Glutamatergic neuron (in vitro differentiated cells): ENCODE measurements at places on chromosomes 16 and 17. TPM values are rescaled to one million over a fixed set of nuclear protein-coding genes. Genes with fewer than 3 reads are reported as not detected.

EARS2 gene
- total RNA-seq = 8.3 TPM

WNK4 gene
- 2.7 TPM for total RNA-seq

DNA sequence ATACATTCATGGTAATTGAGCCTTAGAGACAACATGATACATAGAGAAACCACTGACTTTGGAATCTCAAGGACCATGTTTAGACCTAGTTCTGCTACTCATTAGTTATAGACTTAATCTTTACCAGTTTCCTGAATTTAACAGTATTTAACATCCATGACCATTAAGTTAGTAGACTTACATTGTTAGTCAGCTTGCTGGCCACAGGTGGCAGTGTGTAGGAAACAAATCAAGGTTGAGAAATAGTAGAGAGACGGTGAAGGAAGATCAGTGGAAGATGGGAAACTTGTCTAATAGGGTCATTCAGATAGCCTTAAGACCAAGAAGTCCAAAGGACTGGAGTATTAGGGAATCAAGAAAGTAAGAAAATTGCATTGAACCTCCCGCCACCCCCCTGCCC lies 31.0 kb downstream of the OMG start:
- H3K4me3 ChIP-seq = no peak overlapping the region
- H3K27me3 ChIP-seq = peaks cover 2% of the 10 kb centered on the region
- H3K36me3 ChIP-seq = no peaks in the 10 kb centered on the region
- no peak overlapping the region for H3K27ac ChIP-seq
- no peak for DNase-seq
- peaks cover 10% of the 10 kb centered on the region for H3K4me1 ChIP-seq

DNA sequence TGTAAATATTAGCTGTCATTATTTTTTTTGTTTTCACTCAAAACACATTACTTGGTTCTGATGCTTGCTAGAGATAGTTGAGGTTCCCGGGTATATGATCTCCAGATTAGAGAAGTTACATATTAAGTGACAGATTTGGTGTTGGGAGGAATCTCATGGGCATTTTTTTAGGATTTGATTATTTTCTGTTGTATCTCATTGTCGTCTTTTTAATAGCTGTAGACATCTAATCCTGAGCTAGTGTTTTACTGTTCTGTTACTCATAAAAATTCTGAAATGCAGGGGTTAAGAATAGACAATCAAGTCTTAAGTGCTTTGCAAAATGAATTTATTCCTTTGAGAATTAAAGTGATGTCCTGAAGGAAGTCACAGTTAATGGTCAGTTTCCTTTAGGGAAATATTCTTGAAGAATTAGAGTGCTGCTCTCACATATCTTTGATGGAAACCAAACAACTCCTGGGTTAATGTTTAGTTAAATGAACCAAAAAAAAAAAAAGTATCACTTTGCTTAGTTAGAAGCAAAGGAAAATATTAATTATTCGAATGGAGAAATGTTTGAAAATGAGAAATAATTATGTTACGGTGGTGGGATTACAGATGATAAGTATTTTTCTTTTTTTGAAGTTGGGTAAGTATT lies 251.7 kb upstream of the CACNG5 start:
- no peak overlapping the region for H3K27ac ChIP-seq
- DNase-seq = no peak
- H3K4me1 ChIP-seq = peaks cover 9% of the 10 kb centered on the region
- no peak overlapping the region for H3K4me3 ChIP-seq
- peaks cover 3% of the 10 kb centered on the region for H3K27me3 ChIP-seq

GRCh38 chr16:66324815-66325515 lies 41.5 kb upstream of the CDH5 start:
- H3K4me3 ChIP-seq = no peak overlapping the region
- H3K27me3 ChIP-seq = peaks cover 7% of the 10 kb centered on the region
- H3K4me1 ChIP-seq = peaks cover 2% of the 10 kb centered on the region
- H3K36me3 ChIP-seq = no peaks in the 10 kb centered on the region
